Lower lobe of right lung (tissue), 2 donors: ENCODE measurements at places on chromosomes 1 and 21. TPM values are rescaled to one million over a fixed set of nuclear protein-coding genes. Genes with fewer than 3 reads are reported as not detected.
A peak's percentile ranks its signal among the peaks of the same experiment; 100 is the strongest.

DNA sequence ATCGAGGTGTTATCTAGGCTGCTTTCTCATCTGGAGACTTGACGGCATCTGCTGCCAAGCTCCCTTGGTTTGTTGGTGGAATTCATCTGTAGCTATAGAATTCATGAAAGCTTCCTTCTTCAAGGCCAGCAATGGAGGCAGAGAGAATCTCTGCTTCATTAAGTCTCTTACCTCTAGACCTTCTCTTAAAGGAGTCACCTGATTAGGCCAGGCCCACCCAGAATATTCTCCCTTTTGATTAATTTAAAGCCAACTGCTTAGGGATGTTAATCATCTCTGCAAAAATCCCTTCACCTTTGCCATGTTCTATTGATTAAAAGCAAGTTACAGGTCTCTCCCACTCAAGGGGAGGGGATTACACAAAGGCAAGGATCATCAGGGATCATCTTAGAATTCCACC, 5.3 kb upstream of the NCF2 start:
- H3K27ac ChIP-seq: no peak overlapping the region
- H3K4me3 ChIP-seq: no peak overlapping the region
- no peaks in the 10 kb centered on the region for H3K36me3 ChIP-seq
- no peaks in the 10 kb centered on the region for H3K27me3 ChIP-seq
- H3K4me1 ChIP-seq: peaks cover 20% of the 10 kb centered on the region

DNA sequence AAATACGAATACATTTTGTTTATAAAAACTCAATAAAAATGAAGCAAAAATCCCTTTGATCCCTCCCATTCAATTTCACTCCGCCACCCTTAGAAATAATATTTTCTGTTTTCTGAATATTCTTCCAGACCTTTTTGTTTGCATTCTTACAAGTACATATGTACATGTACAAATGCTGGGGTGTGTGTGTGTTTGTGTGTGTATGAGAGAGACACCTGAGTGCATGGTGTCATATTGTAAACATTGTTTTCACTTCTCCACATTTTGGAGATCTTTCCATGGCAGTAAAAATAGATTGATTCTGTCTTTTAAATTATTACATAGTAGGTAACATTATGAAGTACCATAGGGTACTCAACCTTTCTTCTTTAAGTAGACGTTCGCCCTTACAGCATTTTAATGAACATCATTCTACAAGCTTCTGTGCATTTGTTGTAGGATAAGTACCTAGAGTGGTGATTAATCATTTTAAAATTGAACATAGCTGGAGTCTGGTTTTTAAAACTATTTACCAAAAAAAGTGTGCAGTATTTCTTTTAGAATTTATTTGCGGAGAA, 1.3 kb upstream of the MPC2 start:
- no peaks in the 10 kb centered on the region for H3K27me3 ChIP-seq
- peak overlapping the region; percentile 86 for H3K4me3 ChIP-seq
- H3K36me3 ChIP-seq: no peaks in the 10 kb centered on the region
- peaks cover 33% of the 10 kb centered on the region for H3K4me1 ChIP-seq
- no peak for DNase-seq

DNA sequence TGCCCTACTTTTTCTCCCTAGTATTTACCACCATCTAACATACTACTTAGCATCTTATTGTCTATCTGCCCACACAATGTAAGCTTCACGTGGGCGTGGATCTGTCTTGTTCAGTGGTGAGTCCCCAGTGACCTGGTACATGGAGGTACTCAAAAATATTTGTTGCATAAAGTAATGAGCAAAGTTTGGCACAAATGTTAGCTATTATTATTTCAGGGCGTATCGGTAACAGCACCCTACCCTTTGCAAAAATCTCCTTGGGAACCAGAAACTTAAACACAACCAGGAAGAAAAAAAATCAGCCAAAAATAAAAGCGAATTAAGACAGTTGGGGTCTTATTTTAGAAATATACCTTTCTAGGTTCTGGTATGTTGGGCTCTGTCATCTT, 454 bp upstream of the NENF start:
- H3K36me3 ChIP-seq: no peaks in the 10 kb centered on the region
- DNase-seq: no peak
- H3K27me3 ChIP-seq: no peaks in the 10 kb centered on the region

GRCh38 chr1:150257624-150258585, at the start of gene CA14:
Gene CA14 (plus strand): TSS chr1:150257774. CDS start chr1:150258129, 355 bp downstream.
- H3K4me3 ChIP-seq: no peak within 1 kb of the TSS
- no peak for DNase-seq
- H3K27me3 ChIP-seq: peaks cover 16% of the 10 kb centered on the region
- H3K27ac ChIP-seq: no peak within 1 kb of the TSS

DNA sequence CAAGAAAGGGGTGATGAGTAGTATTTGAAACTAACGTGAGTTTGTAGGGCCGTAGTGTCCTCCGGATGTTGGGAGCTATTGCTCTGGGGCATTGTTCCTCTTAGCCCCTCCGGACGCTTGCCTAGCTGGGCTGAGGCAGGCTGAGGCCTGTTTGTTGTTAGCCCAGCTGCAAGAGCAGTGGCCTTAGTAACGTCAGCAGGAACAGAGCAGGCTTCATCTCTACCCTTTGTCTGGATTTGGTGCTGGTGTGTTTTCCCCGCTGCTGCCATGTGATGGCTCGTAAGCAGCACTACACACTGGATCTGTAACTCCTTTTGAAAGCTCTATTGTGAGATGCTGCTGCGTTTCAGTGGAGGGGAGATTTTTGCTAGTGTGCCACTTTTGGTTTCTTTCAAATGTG, 57.6 kb downstream of the DNM3 start:
- H3K4me1 ChIP-seq: peaks cover 6% of the 10 kb centered on the region
- H3K27ac ChIP-seq: peak overlapping the region; percentile 31
- DNase-seq: no peak

The UBL4B gene
- total RNA-seq: not detected

The NHLH2 gene
- total RNA-seq: 0.41 TPM

DNA sequence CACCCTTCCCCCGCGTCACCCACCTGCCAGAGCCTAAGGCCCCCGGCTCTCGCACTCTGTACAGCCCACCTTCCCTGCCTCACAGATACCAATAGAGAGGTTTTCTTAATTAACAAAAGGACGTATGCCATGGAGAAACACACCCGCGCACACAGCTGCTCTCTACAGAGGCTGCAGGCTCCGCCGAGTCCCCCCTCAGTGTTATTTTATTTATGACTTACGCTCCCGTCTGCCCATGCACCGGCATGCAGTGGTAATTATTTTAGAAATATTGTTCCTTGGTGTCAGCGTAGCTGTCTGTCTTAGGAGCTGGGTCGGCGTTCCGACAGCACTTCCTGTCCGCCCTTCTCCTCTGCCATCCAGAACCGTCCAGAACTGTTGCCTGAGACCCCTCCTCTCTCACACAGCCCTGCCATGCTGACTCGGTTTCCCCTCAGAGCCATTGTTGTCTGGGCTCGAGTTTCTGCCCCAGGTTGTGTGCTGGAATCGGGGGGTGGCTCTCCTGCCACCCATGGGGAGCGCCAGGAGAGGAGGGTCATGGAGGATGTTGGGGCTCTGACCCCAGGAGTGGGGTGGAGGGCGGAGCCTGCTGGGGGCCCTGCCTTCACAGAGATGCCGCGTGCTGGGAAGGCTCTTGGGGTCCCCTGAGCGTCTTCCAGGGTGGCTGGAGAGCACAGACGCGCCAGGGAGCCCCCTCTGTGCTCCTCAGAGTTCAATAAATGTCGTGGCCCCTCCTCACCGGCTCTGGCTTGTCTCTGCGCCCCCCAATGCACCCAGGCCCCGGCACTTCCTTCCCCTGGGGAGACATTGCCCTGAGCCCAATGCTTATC, 39.6 kb upstream of the COL6A1 start:
- H3K36me3 ChIP-seq: no peaks in the 10 kb centered on the region
- no peak overlapping the region for H3K27ac ChIP-seq
- H3K4me1 ChIP-seq: no peaks in the 10 kb centered on the region
- DNase-seq: no peak
- H3K27me3 ChIP-seq: peaks cover 3% of the 10 kb centered on the region
- H3K4me3 ChIP-seq: no peak overlapping the region

- no peak overlapping the region for H3K4me3 ChIP-seq
- no peaks in the 10 kb centered on the region for H3K27me3 ChIP-seq
- H3K4me1 ChIP-seq: peaks cover 28% of the 10 kb centered on the region
- H3K27ac ChIP-seq: no peak overlapping the region
- no peaks in the 10 kb centered on the region for H3K36me3 ChIP-seq
- no peak for DNase-seq
Observed at GRCh38 chr1:159902541-159902940, 2.6 kb upstream of the CFAP45 start.

The GRIK3 gene
- total RNA-seq: 0.27 TPM

- H3K4me3 ChIP-seq: no peak overlapping the region
- no peaks in the 10 kb centered on the region for H3K36me3 ChIP-seq
- H3K4me1 ChIP-seq: peaks cover 15% of the 10 kb centered on the region
- peaks cover 15% of the 10 kb centered on the region for H3K27me3 ChIP-seq
- H3K27ac ChIP-seq: no peak overlapping the region
- DNase-seq: no peak
Observed at GRCh38 chr1:38571726-38572125, 287.8 kb downstream of the RRAGC start.

- no peak for DNase-seq
- no peak overlapping the region for H3K4me3 ChIP-seq
- peaks cover 75% of the 10 kb centered on the region for H3K4me1 ChIP-seq
Observed at GRCh38 chr1:24828887-24829192, 83.6 kb downstream of the CLIC4 start.

- H3K4me1 ChIP-seq: no peaks in the 10 kb centered on the region
- no peaks in the 10 kb centered on the region for H3K36me3 ChIP-seq
- H3K27ac ChIP-seq: no peak overlapping the region
- no peaks in the 10 kb centered on the region for H3K27me3 ChIP-seq
- no peak overlapping the region for H3K4me3 ChIP-seq
Observed at GRCh38 chr1:233631810-233632405, 18.0 kb downstream of the KCNK1 start.

DNA sequence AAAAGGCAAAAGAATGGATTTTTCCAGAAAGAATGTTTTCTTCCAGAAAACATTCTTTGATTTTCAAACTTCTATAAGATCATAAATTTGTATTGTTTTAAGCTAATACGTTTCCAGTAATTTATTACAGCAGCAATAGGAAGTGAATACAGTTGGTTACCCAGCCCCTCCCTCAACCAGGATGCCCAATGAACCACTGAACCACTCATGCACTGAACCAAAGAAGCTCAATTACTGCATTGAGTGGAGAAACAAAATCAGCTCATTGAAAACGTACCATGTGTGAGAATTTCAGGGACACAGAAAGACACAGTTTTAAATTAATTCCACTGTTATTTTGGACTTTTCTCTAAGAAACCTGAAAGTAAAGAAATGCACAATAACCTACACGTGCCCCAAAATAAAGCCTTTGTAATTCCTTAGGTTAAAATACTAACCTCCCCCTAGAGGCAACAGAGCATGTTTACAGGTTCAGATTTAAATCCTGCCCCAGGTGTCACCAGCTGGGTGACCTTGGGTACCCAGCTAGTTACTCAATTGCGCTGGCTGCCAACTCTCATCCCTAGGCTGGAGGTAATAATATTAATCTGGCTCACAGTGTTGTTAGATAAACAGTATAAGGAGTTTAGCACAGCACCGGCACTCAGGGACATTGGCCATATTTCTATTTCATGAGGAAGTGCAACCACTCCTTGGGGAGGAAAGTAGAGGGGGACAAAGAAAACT, 111.7 kb downstream of the NMNAT2 start:
- H3K36me3 ChIP-seq: no peaks in the 10 kb centered on the region
- DNase-seq: no peak
- no peaks in the 10 kb centered on the region for H3K4me1 ChIP-seq
- H3K27me3 ChIP-seq: no peaks in the 10 kb centered on the region
- no peak overlapping the region for H3K27ac ChIP-seq

- H3K27ac ChIP-seq: no peak overlapping the region
- no peaks in the 10 kb centered on the region for H3K27me3 ChIP-seq
- no peaks in the 10 kb centered on the region for H3K36me3 ChIP-seq
- H3K4me1 ChIP-seq: no peaks in the 10 kb centered on the region
- H3K4me3 ChIP-seq: no peak overlapping the region
Observed at GRCh38 chr1:17199267-17200044, 5.5 kb upstream of the PADI1 start.

- H3K27ac ChIP-seq: peak overlapping the region; percentile 50
- H3K4me1 ChIP-seq: peaks cover 10% of the 10 kb centered on the region
- no peak for DNase-seq
- H3K4me3 ChIP-seq: no peak overlapping the region
Observed at GRCh38 chr1:41812453-41812852, 106.3 kb downstream of the HIVEP3 start.

DNA sequence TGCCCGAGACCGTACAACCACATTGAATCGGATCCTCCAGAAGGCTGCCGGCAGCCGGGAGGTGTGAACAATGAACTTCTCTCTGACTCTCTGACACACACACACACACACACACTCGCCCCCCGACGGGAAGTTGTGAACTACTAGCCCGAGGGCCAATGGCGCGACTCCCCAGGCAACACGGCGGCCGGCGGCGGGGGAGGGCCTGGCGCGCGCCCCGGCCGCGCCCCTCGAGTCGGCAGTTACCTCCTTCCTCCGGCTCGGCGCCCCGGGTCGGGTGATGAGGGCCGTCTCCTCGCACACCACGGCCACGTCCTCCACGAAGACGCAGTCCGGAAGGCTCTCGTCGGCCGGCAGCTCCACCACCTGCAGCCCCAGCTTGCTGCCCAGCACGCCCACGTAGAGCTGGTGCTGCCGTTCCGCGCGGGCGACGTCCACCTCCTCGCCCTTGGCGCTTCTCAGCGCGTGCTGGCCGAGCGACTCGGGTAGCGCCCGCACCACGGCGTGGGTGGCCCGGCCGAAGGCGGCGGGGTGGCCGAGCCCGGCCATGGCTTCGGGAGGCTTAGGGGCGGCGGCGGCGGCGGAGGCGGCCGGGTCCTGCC, 361 bp downstream of the DDAH1 start:
- H3K27me3 ChIP-seq: peaks cover 4% of the 10 kb centered on the region
- DNase-seq: peak; percentile 80
- peak overlapping the region; percentile 81 for H3K27ac ChIP-seq

- no peak overlapping the region for H3K4me3 ChIP-seq
- no peaks in the 10 kb centered on the region for H3K36me3 ChIP-seq
- peaks cover 7% of the 10 kb centered on the region for H3K4me1 ChIP-seq
Observed at GRCh38 chr1:218671573-218671972, 326.4 kb downstream of the TGFB2 start.

DNA sequence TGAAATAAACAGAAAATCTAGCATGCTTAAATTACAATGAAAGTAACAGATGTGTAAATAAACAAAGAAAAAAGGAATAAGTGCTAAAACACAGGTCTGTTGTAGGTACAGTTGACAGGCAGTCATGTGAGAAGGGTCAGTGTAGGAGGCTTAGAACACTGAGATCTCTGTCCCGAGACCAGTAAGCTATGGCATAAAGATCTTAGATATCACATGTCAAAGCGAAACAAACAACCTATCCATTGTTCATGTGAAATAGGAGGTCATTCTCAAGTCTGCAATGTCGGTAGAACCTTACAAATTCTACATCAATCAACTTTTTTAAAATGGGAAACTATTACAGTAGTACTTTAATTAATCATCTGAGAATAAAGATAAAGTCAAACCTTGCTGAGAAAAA, 428.9 kb upstream of the ADGRL2 start:
- no peaks in the 10 kb centered on the region for H3K36me3 ChIP-seq
- H3K27me3 ChIP-seq: no peaks in the 10 kb centered on the region
